ENCODE measurements at places on chromosomes 16 and 17. TPM values are rescaled to one million over a fixed set of nuclear protein-coding genes. Genes with fewer than 3 reads are reported as not detected.

The KNOP1 gene
- 30.7 TPM for total RNA-seq

The IRF8 gene
- 19.2 TPM for total RNA-seq

The PPL gene
- not detected for total RNA-seq

The KRTAP2-3 gene
- not detected for total RNA-seq

The APOH gene
- not detected for total RNA-seq
